ENCODE measurements at places on chromosomes 2 and 18.

DNA sequence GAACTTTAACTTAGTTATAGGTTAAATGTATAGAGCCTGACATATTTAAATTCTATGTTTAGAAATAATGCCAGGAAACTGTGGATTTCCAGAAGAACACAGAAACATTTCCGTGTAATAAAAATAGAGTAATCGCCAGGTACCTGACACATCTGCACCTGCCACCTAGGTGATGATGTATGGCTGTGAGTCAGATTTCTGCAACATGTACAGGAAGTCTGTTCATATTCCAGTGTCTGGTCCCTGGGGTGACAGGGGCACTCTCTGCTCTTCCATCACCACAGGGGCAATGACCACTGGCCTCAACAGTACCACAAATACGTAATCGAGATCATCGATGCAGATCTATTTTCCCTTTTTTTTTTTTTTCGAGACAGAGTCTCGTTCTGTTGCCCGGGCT is 101.1 kb upstream of the LPIN2 start:
- DNase-seq, result no peak

DNA sequence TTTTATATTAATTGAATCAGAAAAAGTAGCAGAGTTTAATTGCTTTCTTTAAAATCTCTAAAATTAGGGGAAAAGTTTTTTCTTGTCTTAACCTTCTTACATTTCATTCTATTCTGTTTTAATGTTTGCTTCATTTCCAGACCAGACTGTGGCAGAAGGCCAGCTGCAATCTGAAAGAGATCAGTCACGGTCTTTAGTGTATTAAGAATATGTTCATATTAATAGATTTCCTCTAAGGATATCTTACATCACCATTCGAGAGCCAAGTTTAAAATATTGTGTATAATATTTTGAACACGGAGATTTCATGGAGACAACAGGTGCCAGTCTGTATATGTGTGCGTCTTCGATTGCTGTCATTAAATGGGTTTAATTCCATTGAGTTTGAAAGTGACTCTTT is 230.9 kb upstream of the ZSWIM2 start:
- no peak for DNase-seq

DNA sequence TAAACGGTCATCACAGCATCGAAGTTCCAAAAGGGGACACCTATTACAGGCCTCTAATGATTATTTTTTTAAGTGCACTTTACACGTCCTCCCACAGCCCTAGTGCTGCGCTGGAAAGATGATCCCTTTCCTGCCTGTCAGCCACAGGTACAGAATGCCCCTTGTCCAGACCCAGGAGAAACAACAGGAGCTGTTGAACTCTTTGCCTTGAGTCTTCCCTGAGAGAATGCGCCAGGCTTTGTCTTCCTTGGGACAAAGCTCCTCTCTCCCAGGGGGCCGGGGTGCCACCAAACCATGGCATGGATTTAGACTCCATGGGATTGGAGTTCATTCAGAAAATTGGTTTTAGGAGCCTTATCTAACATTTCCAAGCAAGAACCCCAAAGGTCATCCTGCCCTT is 319.0 kb upstream of the SOX11 start:
- no peak for DNase-seq

GRCh38 chr18:45708831-45709230 is 15.2 kb upstream of the SLC14A1 start:
- no peak for DNase-seq

DNA sequence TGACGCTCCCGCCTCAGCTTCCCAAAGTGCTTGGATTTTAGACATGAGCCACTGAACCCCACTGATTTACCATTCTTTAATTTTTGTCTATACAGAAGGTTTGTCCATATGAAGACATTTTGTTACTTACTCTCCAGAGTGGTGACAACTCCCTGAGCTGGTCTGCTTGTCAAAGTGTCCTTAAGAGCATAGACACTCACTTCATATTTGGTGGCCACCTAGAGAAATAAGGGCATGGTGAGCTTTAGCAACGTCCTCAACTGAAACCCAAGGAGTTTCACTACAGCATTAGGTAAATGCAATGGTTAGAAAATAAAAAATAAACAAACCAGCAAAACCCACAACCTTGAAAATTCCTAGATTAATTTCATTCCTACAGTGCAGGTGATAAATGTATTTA is 57.8 kb downstream of the FN1 start:
- no peak for DNase-seq

GRCh38 chr2:37604716-37605115 is 66.7 kb downstream of the CDC42EP3 start:
- DNase-seq, result no peak

DNA sequence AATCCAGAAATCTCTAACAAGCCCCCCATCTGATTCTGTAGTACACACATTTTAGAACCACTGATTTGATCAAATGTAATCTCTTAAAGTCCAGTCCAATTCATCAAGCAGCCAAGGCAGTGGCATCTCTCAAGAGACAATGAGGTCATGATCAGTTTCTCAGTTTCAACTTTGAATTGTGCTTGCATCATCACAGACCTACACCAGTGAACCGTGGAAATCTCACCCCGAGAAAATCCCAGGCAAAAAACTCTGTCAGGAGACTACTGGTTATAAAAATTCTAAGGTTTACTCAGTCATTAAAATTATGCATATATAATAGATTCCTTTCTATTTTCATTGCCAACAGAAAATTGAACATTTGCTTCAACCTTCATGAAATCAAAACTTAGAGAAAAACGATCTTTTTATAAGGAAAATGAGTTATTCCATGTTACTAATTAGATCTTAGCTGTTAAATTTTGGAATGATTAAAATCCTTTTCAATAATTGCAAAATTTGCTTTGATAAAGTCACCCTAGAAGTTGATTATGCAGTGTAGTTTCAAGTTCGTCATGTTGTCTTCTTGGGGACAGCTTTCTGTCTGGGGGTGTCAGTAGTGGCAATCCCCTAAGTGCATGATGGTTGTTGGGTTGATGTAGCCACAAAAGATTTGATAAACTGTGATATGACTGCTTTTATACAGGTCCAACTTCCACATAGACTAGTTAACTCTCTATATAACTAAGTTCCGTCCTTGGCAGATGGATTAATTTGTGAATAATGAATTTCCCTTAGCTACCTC is 235.0 kb downstream of the CAMKMT start:
- DNase-seq, result peak; percentile 28

DNA sequence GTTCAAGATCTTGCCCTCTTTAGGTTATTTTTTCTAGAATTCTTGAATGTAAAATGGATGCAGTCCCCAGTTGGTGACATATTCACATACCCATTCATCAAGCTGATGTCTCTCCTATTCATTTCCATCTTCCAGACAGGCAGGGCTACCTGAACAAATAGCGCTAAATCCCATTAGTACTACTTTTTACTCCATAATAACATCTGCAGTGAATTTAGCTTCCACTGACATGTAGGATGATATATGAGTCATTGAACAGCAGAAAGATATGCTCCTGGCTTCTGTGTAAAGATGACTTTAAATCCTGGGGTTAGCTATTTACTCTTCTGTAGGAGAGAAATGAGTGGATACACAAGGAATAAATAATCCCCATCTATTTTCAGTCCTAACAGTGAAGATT is 194.7 kb downstream of the RND3 start:
- no peak for DNase-seq

- no peak for DNase-seq
Measured at GRCh38 chr2:53821810-53822209, 35.0 kb downstream of the ERLEC1 start.

DNA sequence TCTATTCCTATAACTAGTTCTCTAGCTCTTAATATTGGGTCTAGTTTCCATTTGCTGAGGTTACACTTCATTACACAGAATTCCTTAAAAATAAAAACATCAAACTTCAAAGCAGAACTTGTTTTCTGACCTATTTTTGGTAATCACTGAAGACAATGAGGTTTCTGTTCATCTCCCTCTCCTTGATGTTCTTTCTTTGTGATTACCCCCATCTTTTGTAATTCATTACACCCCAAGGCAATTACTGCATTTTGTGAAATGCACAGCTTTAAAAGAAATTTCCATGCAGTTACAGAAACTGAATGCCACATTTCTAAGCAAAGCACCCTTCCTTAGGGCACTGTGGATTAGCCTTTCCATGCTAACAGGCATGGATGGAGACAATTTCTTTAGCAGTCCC is 363.2 kb upstream of the RND3 start:
- DNase-seq, result no peak

DNA sequence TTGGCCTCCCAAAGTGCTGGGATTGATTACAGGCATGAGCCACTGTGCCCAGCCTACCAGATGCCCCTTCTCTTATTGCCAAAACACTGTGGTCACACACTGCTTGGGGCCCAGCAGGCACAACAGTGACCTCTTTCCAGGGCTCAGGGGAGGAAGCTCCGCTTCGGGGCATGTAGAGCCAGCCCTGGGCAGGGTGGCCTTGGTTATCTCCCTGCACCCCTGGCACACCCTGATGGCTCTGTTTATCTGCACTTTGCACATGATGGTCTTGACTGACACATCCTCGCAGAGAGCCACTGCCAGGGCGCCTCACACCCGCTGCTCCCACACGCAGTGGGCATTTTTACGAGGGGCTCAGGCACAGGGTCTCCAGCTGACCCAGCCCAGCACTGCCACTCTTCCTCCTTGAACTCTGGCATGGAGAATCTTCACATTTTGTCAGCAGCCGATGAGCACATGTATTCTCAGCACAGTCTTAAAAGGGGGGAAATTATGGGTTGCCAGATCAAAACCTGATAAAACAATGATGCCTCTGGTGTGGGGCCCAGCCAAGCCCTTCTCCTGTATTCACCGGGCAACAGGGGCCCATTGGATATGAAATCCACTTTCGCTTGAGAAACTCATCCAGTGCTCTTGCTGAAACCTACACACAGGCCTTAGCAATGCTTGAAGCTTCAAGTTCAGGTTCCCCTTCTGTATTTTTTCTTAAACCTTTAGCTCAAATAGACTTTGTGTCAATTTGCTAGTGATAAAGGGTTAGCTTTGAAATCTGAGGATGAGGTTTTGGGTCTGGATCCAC is 5.9 kb downstream of the GYPC start:
- DNase-seq, result no peak

GRCh38 chr18:7668392-7668791 is 101.3 kb downstream of the PTPRM start:
- no peak for DNase-seq

GRCh38 chr2:9170458-9171130 is 36.0 kb upstream of the ASAP2 start:
- DNase-seq, result no peak

DNA sequence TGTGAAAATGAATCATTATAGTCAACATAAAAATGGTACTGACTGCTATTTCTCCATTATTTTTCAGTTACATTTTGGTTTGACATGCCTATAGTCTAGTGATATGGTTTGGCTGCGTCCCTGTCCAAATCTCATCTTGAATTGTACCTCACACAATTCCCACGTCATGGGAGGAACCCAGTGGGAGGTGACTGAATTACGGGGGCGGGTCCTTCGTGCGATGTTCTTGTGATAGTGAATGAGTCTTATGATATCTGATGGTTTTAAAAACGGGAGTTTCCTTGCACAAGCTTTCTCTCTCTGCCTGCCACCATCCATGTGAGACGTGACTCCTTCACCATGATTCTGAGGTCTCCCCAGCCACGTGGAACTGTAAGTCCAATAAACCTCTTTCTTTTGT is 70.3 kb downstream of the BAZ2B start:
- DNase-seq, result no peak

DNA sequence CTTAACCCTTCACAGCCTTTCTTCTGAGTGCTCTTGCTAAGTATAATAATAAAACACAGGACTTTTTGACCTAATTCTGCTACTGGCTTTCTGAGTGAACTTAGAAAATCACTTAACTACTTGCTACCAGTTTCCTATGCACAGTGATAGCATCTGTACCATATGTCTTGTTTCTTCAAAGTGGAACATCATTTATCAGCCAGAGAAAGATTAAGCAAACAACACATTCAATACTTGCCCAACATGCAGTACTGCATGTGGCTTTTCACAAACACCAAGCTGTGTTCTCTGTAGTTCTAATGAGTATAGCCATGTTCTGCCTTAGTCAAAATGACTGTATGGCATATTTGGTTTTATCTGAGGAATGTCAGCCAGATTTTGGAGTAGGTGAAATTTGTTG is 1286.6 kb upstream of the ZEB2 start:
- DNase-seq, result no peak

- no peak for DNase-seq
Measured at GRCh38 chr2:220281771-220282170, 654.3 kb downstream of the SLC4A3 start.

- peak; percentile 72 for DNase-seq
Measured at GRCh38 chr18:47284721-47285395, 33.4 kb upstream of the SKOR2 start.

DNA sequence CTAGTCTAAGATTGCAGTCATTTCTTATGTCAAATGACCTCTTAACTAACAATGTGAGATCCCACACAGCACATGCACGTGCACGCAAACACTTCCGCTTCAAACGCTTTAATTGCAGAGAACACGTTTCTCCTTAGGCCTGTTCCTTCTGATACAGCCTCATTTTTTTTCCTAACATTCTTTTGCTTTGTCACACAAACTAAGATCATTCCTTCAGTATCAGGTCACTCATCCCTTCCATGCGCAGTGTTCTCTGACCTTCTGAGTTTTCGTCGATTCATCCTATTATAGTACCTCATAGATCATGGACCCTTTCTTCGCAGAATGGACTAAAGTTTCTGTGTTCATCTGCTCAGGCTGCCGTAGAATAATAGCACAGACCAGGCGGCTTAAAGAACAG is 327.1 kb upstream of the CDH19 start:
- no peak for DNase-seq

- no peak for DNase-seq
Measured at GRCh38 chr2:22897428-22897827, 487.6 kb upstream of the KLHL29 start.

GRCh38 chr2:226030369-226030768 is 630.9 kb downstream of the NYAP2 start:
- DNase-seq, result no peak

DNA sequence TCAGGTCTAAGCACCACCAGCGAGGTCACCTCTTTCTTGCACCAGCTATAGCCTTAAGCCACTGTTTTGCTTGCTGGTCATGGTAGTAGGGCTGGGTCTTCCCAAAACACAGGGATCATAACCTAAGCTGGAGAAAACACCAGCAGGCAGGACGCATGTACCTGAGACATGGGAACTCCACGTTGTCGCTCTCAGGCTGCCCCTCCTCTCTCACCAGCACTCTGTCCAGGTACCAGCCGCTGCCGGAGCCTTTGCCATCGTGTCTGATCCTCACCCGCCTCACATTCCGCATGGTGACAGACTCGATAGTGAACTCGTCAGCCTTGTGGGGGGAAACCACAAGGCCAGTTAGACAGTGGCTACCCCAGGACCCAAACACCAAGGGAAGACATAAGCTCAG is 79.5 kb downstream of the LOXHD1 start:
- no peak for DNase-seq

GRCh38 chr2:190470256-190470826 is 62.2 kb downstream of the MFSD6 start:
- no peak for DNase-seq

GRCh38 chr2:71789556-71790204 is 336.3 kb downstream of the DYSF start:
- DNase-seq, result no peak

DNA sequence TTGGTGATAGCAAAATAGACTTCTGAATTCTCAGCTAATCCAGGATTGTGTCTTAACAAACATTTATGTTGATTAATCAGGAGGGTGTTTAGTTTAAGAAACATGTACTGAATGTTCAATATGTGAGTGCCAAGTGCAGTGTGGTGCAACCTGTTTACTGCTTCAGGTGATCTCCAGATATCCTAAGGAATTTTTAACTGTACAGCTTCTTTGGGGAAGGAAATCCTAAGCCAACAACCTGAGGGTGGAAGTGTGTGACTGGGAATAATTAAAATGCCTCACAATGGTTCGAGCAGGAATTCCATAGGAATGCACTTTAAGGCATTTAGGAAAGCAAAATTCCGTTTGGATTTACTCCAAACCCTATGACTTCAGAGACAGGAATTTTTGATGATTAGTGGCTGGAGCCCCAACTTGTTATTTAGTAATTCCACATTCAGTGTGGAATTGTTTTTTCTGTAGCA is 16.4 kb downstream of the CRIM1 start:
- no peak for DNase-seq
